ENCODE measurements at places on chromosomes 2 and 18.
A peak's percentile ranks its signal among the peaks of the same experiment; 100 is the strongest.

- DNase-seq = peak; percentile 20
Measured at GRCh38 chr2:177393203-177393755, 706 bp downstream of the AGPS start.

DNA sequence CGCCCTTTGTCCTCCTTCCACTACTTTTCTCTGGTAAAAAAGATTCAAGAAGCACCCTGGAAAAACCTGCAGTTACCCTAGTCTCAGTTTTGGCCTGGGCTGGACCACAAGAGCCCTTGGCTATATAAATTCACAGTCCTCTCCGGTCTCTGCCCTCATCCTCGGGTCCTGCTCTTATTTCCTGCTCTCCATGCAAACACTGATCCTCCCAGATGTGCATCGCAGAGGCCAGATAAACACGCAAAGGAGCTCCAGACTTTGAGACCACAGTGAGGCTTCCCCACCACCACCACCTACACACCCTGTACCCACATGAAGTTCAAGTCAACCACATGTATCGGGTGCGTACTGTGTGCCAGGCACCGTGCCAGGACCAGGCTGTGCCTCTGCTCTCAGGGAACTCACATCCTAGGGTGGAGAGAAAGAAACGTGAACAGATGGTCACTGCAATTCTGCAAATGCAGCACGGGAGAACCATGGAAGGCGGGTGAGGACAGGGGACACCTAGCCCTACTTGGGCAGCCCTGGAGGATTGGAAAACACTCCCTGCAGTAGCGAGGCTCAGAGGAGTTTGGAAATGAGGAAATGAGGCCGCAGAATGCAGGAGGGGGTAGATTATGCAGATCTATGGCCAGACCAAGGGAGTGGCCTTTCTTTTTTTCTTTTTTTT, 7.4 kb downstream of the CTDSP1 start:
- peak; percentile 69 for DNase-seq

DNA sequence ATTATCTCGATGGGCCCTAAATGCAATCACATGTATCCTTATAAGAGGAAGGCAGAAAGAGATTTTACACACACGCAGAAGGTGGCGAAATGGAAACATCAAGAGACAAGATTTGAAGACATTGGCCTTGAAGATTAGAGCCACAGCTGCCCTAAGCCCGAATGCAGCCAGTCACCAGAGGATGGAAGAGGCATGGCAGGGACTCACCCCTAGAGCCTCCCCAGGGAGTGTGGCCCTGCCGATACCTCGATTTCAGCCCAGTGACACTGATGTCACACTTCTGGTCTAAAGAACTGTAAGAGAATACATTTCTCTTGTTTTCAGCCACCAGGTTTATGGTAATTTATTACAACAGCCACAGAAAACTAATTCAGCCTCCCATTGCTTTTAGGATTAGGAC, 17.4 kb downstream of the TTC39C start:
- no peak for DNase-seq

- peak; percentile 70 for DNase-seq
Measured at GRCh38 chr2:104897515-104898184, 43.7 kb downstream of the POU3F3 start.

GRCh38 chr2:20362701-20363435, 12.2 kb upstream of the PUM2 start:
- no peak for DNase-seq

- DNase-seq = peak; percentile 84
Measured at GRCh38 chr18:63439334-63439733, 17.1 kb upstream of the VPS4B start.

- peak; percentile 49 for DNase-seq
Measured at GRCh38 chr18:63677500-63678225, 16.0 kb upstream of the SERPINB3 start.

GRCh38 chr18:80088823-80089222, 20.2 kb upstream of the ADNP2 start:
- DNase-seq = no peak

- DNase-seq = peak; percentile 31
Measured at GRCh38 chr2:52613064-52613463, 1154.5 kb upstream of the CHAC2 start.

- peak; percentile 57 for DNase-seq
Measured at GRCh38 chr18:56593906-56594305, 44.5 kb downstream of the TXNL1 start.

- no peak for DNase-seq
Measured at GRCh38 chr2:212737392-212738172, 199.0 kb upstream of the ERBB4 start.

DNA sequence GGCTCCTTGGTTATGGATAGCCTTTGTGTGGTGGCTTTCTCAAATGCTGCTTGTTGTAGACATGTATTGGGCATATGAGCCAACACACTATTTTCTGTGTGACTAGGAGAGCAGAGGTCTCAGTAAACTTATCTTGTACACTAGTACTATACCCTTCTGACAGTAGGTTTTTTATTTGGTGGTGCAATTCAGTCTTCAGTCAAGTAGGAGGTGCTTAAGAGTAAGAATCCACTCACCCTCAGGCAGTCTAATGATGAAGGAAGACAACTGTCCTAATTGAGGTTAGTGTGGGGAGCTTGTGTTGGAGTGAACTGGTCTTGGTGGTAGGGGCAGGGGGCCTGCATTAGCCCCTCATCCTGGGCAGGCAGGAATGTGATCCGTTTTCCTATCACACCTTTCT, 164.0 kb downstream of the SLC4A10 start:
- DNase-seq = no peak

- DNase-seq = no peak
Measured at GRCh38 chr2:78780256-78780655, 245.2 kb upstream of the REG3G start.

GRCh38 chr18:50697509-50697908, 122.3 kb downstream of the MRO start:
- no peak for DNase-seq

DNA sequence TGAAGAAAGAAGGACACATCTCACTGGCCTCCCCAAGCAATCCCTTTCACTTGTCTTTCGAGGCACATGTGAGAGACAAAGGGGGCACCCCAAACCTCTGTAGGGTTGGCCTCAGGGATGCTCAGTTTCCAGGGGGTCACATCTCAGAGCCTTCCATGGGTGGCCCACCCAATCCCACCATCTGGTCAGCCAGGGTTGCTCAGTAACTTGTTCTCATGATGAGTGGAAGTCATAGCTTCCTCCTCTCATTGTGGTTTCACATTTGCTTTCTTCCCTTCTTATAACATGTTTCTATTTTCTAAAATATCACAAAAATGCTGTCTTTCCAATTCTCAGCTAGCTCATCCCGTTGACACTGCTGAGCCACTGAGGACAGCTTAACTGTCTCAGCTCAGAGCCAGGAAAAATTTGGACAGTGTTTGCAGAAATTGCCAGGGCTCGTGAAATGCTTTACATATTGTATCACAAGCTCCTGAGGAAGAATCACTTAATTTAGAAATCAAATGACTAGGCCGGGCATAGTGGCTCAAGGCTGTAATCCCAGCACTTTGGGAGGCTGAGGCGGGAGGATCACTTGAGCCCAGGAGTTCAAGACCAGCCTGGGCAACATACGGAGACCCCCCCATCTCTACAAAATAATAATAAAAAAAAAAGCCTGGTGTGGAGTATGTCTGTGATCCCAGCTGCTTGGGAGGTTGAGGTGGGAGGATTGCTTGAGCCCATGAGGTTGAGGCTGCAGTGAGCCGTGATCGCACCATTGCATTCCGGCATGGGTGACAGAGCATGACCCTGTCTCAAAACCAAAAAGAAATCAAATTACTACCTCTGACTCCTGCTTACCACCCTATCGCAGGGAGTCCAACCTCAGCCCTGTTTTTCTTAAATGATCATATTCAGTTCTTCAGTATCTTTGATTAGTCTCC, 129.3 kb downstream of the PRKCE start:
- no peak for DNase-seq

GRCh38 chr18:58320907-58321561, 277.0 kb downstream of the NEDD4L start:
- no peak for DNase-seq

- DNase-seq = no peak
Measured at GRCh38 chr18:69784815-69785214, 162.9 kb downstream of the CD226 start.

- no peak for DNase-seq
Measured at GRCh38 chr2:166444306-166444705, 49.7 kb downstream of the SCN7A start.

DNA sequence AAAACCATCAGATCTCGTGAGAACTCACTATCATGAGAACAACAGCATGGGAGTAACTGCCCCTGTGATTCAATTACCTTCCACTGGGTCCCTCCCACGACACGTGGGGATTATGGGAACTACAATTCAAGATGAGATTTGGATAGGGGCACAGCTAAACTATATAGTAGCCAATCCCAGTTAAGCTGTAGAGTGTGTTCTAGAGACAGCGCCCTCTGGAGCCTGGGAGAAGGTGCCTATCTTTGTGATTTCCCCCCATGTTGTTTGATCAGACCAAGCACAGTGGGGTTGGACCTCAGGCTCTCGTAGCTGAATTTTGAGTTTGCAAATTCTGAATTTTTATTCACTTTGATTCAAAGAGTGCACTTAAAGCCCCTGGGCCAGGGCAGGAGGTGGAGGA, 108.2 kb upstream of the TWIST2 start:
- no peak for DNase-seq

- DNase-seq = no peak
Measured at GRCh38 chr2:74222300-74222650, 23.9 kb downstream of the MTHFD2 start.

DNA sequence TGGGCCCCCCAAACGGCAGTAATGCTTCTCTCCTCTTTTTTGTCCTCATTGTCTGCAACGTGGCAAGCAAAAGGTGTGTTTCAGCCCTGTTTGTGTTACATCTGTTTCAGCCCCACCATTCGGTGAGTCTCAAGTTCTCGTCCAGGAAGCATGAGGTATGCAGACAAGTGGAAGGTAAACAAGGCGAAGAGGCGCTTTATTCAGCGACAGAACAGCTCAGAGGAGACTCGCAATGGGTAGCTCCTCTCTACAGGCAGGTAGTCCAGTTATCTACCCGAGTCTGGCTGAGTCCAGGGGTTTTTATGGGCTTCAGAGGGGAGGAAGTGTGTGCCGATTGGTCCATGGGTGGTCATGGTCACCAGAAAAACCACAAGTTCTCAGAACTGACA, 733.4 kb upstream of the CDH7 start:
- no peak for DNase-seq

- no peak for DNase-seq
Measured at GRCh38 chr2:119282146-119282995, 58.7 kb downstream of the STEAP3 start.

DNA sequence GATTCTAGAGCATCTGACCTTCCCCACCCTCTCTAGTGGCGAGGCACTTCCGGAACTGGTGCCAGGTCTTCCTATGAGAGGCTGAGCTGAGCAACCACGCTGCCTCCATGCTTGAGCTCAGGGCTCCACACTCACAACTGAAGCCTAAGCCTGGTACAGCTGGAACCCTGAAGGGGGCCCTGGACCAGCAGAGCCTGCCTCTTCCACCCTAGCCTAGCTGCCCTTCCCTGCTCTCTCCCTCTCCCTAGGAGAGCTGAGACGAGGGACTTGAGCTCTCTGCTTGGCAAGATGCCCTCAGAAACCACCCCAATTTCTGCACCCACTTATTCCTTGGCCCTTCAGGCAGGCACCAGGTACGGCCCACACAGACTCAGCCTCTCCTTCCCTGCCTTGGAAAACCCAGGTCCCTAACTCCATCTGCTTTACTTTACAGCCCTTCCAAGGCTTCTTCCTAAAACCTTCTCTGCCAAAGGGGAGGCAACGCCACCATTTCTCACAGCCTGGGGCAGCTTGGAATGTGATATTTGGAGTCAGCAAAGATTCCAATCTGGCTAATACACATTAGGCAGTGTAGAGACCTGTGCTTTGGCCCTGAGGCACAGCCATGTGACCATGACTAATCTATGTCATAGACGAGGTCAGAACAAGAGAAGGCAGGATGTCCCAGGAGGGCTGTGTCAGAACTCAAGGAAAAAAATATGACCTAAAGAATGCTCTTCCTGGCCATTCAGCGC, 18.8 kb downstream of the COX7A2L start:
- DNase-seq = peak; percentile 93

DNA sequence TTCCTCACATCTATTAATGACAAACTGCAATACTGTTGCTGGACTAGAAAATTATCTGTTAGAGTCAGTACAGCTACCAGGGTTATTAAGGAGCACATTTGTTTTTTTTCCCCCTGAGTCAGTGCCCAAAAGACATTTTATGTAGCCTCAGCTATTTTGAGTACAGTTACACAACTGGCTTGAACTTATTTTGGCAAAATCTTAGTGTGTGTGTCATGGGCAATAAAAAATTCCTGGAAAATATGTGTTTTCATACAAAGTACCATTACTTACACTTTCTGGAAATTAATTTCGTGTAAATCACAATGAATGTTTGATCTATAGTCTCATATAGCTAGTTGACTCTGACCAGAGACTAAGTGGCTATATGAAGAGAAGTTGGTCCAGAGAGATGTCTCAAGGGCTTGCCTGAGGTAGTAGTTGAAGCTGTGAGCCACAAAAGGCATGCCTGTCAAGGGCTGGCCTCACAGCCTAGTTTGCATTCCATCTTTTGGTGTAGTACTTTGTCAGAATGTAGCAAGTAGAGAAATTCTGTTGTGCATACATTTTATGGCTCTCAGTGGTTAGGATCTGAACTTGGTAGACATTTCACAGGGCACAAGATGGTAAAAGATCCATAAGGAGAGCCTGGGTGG, 283.4 kb downstream of the MTX2 start:
- DNase-seq = peak; percentile 12

GRCh38 chr2:233140978-233141377, 80.8 kb downstream of the INPP5D start:
- no peak for DNase-seq

DNA sequence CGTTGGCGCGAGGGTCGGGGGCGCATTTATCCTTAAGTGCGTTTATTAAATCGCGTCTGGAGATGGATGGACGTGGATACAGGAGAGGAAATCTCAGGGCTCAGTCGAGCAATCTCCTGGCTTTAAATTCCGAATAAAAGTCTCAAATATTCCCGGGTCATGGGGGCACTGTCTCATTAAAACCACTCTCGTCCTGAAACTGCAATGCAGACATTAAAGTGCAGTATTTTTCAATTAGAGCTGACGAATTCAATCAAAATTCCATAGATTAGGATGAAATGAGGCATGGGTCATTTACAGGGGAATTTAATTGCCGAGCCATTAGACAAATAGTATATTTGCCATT, 10.7 kb upstream of the GBX2 start:
- DNase-seq = no peak

GRCh38 chr18:44411262-44411905, 269.3 kb upstream of the SETBP1 start:
- DNase-seq = no peak
